ENCODE measurements at places on chromosomes 7 and 10.

- DNase-seq = no peak
Observed at GRCh38 chr7:33550363-33550762, 355.0 kb upstream of the BMPER start.

DNA sequence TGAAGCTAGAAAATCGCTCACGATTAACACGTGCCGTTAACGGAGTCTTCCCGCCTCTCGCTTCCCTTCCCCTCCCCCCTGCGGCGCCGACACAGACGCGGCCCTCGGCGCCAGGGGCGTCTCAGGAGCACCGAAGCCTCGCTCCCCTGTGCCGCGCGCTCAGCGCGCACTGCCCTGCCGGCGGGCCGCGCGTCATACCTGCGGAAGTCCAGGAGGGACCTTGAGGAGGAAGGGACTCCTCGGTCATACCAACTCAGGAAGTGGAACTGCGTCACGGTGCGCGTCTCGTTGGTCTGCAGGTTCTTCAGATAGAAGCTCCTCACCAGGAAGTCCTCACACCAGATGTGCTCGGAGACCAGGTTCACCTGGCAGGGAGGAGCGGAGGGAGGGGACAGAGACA, 239.6 kb downstream of the DNAJB6 start:
- DNase-seq = no peak

DNA sequence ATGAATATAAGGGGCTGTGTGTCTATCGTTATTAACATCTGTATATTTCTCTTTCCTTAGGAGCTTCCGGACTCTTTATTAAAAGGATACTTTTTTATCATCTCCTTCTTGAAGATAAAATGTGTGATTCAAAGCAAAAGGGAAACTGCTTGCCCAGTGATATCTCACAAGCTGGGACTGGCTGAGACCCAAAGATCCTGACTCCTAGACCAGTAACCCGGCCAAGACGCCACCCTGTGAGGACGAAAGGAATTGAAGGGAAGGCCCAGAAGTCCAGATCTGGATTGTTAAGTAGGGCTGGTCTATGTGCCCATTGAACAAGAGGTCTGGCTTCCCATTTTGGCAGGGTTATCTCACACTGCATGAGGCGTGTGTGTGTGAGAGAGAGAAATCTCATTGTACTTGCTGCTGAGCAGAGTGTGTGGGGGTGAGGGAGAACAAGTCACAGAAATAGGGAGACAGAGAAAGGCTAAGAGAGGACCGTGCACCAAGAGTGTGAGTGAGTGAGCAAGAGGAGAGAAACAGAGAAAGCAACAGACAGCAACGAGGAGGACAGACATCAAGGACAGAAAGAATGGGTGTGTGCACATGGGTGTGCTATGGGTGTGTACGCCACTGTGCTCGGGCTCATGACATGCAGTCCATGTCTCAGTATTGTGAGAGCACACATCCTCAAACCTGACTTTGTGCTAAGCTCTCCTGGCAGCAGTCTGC, 75.4 kb downstream of the PLXNA4 start:
- DNase-seq = no peak

DNA sequence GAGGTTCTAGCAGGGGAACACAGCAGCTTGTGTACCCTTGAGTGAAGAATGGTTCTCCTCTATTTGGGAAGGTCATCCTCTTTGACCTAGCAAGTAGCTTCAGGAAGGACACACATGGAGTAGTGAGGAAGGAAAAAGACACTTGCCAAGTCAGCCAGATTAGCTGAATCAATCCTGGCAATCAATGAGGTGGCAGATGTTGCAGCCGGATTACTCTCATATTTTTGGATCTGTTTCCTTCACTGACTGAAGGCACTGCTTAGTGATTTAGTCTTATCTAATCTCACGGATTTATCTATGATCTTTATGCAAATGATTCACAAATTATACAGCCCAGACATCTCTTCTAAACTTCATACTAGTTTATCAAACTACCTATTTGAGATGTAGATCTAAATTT, 218.8 kb downstream of the GPR158 start:
- no peak for DNase-seq

GRCh38 chr7:69657331-69657730, 59.1 kb downstream of the AUTS2 start:
- DNase-seq = no peak

DNA sequence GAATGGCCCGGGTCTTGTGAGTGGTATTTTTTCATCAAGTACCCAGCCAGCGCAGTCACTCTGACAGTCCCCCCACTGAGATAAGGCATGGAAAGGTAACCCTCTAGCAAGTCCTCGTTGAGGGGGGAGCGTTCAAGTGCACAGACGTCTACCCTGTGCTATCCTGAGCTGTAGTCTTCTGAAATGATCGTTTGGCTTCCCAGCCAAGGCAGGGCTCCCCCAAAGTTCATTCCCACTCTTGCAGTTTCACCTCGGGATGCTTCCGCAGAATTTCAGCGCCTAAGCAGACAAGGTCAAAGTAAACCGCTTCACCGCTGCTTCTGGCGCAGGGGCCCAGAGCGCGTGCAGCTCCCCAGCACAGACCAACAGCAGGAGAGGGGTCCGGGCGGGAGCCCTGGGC, 1.8 kb downstream of the INSYN2A start:
- no peak for DNase-seq

- DNase-seq = no peak
Observed at GRCh38 chr7:16702441-16702840, 51.1 kb upstream of the TSPAN13 start.

DNA sequence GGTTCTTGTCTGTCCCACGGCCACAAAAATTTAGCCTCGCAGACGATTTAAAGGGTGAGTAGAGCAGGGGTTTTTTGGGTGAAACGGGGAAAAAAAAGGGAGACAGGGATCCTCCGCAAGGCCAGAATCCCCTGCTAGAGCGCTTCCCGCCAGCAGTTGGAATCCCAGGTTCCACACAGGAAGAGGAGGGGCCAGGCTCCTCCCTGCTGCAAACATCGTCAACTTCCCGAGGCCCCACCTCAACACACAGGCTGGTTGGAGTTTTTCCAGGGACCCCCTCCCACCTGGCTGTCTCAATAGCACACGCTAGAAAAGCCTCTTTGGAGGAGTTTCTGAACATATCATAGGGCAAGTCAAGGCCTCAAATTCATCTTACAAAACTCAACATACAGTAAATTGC, 112.7 kb downstream of the MTERF1 start:
- no peak for DNase-seq

DNA sequence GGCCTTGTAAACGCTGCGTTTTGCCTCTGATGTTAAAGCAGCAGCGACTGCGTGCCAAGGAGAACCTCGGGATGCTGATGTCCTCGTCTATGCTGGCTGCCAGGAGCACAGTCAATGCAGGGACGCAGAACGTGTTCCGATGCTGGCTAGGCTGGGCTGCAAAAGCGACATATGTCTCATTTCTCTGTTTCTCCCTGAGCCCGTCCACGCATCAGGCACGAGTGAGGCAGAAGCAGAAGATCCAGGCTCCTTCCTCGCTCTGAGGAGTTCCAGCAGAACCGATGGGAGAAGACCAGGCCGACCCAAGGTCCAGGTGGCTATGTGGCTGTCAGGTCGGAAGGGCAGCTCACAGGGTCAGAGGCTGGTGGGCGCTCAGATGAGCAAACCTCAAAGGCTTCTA, 3.7 kb upstream of the FOXL3 start:
- DNase-seq = no peak

DNA sequence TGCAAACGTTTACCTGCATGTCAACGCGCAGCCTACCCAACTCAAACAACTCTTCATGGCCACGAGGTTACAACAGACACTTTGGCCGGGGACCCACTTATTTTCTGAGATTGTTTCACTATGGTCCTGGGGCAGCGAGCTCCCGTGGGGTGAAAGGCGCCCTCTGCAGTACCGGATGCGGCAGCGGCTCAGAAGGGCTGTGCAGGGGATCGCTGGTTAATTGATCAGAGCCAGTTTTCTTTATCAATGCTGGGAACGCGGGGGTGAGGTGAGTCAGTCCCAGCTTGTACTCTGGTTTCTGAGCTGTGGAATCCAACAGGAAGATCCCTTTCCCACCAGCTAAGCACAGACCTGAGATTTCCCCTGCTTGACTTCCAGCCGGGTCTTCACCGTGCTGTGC, 366.5 kb upstream of the KLF6 start:
- no peak for DNase-seq

DNA sequence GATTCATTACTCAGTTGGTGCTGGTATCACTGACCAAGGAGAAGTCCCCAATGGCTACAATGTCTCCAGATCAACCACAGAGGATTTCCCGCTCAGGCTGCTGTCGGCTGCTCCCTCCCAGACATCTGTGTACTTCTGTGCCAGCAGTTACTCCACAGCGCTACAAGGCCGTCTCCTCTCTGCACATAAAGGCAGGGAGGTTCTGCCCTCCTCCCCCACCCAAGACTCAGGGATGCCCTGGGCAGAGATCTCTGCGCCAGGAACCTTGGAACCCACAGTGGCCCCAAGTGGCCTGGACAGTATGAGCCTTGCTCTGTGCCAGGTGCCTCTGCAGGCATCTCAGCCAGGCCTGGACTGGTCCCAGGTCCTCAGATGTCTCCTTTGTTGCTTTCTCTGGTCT, 193.4 kb upstream of the PRSS58 start:
- DNase-seq = no peak

- no peak for DNase-seq
Observed at GRCh38 chr7:19455623-19456022, 253.2 kb downstream of the POLR1F start.

DNA sequence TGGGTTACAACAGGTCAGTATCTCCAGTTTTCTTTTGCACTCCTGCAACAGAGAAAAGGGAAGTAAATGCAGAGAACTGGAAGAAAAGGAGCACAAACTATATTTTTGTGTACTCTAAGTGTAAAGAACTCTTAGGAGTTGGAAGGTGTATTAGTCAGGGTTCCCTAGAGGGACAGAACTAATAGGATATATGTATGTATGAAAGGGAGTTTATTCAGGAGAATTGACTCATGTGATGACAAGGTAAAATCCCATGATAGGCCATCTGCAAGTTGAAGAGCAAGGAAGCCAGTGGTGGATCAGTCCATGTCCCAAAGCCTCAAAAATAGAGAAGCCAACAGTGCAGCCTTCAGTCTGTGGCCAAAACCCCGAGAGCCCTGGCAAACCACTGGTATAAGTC, 22.6 kb upstream of the RAB18 start:
- no peak for DNase-seq

DNA sequence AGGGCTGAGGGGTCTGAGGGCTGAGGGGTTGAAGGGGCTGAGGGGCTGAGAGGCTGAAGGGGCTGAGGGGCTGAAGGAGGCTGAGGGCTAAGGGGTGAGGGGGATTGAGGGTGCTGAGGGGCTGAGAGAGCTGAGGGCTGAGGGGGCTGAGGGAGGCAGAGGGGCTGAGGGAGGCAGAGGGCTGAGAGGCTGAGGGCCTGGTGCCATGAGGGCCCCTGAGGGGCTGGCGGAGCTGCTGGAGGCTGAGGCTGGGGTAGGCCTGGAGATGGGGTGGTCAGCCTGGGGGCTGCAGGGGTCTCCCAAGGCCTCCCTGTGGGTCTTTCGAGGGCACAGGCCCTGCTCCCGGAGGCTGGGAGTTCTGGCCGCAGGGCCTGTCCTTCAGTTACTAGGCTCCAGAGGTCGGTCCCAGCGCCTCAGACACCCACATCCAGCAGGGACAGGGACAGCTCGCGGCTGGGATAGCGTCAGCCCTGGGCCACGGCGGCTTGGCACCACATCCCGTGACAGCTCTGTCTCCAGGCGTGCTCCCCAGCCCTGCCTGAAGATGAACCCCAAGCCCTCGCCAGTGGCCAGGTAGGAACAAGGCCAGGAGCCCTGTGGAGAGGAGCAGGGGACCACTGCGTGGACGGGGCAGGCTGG, 16.9 kb downstream of the MYO1G start:
- no peak for DNase-seq

DNA sequence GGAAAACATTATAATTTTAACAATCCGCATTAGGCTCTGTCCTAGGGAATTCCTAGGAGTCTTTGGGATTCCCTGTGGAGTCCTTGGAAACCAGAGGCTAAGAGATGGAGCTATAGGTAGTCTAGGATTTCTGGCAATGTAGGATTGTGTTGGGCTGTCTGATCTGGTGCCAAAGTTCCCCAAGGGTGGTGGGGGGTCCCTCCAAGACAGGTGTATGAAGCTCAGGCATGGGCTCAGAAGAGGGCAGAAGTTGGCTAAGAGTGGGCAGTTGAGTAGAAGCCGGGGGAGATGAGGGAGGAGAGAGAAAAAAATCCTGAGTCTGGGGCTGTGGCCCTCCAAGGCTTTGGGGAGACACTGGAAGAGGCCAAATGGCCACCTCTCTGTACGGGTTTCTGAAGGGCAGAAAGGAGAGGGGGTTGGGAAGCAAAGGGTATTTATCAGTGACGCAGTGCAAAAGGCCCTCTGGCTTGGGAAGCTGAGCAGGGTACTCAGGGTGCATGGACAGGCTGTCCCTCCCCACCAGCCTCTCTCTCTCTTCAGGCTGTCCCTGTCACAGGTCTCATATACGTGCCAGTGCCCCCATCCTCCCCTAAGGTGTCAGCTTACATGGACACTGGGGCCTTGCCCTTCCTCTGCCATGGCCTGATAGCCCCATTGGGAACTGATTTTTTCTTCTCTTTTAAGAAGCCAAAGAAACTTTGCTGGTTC, 929 bp downstream of the HOXA6 start:
- DNase-seq = no peak

DNA sequence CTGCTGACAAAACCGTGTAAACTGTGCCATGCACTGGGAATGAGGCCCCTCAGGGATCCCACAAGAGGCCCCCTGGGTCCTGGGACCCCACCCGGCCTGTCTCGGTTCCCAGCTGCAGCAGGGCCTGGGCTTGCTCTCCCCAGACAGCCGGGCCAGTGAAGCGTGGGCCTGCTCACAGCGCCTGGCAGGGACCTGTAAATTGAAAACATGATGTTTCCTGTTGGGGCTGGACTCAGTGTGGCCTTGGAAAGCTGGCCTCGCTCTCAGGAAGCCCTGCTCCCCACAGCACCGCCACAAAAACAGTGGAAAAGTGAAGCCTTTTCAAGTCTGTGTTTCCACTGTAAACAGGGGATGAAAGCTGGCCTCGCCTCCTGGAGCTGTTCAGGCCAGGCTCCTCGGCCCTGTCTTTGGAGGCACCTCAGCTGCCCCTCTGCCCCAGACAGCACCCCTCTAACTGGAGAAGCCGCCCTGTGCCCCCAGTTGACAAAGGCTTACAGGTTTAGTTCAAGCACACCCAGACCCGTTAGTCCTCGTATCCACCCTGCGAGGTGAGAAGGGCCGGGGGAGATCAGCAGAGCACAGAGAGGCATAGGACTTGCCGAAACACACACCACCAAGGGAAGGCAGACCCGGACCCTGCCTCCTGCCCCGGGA, 108.3 kb downstream of the ZMIZ1 start:
- no peak for DNase-seq

GRCh38 chr10:83190614-83191013, 948.7 kb upstream of the GHITM start:
- DNase-seq = no peak

Data from KG1 (cell line).